Inflammatory macrophage treated with lipopolysaccharide for 4 hours (primary cell): ENCODE measurements at places on chromosomes 16 and 17.

- DNase-seq: peak; percentile 23
These were observed 4.9 kb upstream of the PHAF1 start for GRCh38 chr16:67104845-67105244.

DNA sequence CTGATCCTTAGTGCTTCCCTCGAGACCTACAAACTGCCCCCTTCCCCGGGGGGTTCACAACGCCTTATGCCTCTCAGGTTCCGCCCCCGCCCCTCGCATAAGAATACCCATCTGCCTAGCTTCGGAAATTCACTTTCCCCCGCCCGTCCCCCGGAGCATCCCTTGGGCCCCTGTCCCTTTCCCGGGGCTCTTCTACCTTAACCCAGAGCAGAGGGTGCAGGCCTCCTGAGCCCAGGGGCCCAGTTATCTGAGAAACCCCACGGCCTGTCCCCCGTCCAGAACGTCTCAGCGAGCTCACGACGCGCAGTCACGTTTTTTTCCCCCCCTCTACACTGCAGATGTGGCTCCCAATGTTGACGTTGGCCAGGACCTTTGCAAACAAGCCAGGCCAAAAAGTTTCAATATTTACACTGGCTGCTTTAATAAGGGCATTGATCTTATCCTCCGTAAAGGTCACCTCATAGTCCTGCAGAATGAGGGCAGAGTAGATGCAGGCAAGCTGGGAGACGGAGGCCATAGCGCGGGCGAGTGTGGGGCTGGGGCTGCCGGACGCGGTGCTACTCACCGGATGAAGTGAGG lies 1.4 kb upstream of the NBR1 start:
- peak; percentile 6 for DNase-seq

- DNase-seq: peak; percentile 44
These were observed 5.9 kb upstream of the AATK start for GRCh38 chr17:81171941-81172340.

DNA sequence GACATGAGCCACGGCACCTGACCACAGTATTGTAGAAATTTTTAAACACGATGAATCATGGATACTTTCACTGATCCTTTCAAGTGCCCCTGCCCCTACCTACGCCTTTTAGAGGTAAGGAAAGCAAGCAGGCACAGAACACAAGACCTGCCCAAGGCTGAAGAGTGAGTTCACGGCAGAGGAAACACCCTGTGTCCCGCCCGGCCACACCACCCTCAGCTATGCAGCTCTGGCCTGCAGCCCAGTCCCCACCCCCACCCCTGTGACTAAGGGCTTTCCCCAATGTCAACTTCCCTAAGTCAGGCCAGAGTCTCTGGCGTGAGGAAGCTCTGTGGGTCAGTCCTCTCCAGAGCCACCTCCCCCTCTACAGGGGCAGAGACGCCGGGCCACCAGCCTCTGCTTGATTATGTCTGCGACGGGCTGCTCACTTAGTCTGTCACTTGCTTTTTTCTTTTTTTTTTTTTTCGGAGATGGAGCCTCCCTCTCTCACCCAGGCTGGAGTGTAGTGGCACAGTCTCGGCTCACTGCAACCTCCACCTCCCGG lies 8.4 kb downstream of the SLC16A5 start:
- peak; percentile 92 for DNase-seq

- no peak for DNase-seq
These were observed 164.8 kb upstream of the FOXF1 start for GRCh38 chr16:86345516-86345915.

DNA sequence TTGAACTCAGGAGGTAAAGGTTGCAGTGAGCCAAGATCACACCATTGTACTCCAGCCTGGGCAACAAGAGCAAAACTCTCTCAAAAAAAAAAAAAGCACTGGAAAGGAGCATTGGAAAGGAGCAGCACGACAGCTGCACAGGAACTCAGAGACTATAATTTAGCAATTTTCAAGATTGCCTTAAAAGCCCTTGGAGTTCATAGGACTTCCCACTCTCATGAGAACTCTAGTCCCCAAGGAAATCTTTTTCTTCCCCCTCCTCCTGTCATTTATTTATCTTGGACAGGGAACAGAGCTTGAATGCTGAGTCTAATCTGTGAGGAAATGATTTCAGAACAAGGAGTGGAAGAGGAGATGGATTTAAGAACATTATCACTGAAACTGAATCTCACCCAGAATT lies 69.0 kb downstream of the PLXDC1 start:
- no peak for DNase-seq

DNA sequence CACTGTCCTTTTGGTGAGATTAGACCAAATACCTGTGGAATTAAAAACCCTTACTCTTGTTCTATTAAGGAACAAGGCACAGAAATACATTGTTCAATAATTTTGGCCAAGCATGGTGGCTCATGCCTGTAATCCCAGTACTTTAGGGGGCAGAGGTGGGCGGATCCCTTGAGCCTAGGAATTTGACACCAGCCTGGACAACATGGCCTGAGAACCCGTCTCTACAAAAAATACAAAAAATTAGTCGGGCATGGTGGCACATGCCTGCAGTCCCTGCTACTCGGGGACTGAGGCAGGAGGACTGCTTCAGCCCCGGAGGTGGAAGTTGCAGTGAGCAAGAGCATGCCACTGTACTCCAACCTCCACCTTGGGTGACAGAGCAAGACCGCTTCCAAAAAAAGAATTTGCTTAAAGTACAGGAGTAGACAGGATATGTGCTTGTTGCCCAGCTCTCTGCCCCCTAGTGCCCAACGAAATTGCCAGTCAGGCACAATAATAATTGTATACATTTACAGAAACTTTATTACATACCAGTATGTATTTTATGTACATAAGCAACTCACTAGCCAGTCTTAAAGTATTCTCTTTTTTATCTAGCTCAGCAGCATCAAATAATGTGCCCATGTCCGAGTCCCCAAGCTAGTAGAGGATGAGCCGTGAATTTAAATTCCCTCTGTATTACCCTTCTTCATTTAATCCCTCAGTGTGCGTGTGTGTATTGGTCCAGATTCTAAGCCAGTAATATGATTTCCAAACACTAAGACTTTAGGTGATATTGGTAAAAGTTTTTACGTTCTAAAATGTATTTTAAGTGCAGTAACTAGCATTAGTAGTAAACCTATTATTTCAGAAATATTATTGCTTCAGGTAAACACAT lies 1.4 kb downstream of the THUMPD1 start:
- peak; percentile 11 for DNase-seq

- DNase-seq: no peak
These were observed 25.1 kb downstream of the CASKIN2 start for GRCh38 chr17:75490173-75490743.

GRCh38 chr16:74603848-74604247 lies 3.1 kb downstream of the GLG1 start:
- DNase-seq: no peak

GRCh38 chr17:48357779-48358602 lies 72.0 kb downstream of the SKAP1 start:
- no peak for DNase-seq

GRCh38 chr16:58329135-58329534 lies 34.3 kb upstream of the PRSS54 start:
- no peak for DNase-seq

DNA sequence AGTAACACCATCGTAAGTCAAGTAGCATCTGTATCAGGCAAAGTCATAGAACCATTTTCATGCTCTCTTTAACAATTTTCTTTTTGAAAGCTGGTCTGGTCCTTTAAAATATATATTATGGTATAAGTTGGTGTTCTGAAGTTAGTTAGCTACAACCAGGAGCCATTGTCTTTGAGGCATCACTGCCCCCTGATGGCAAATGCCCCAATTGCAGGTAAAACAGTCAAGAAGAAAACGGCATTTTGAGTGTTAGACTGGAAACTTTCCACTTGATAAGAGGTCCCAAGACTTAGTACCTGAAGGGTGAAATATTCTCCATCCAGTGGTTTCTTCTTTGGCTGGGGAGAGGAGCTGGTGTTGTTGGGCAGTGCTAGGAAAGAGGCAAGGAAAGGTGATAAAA lies 14.1 kb downstream of the TP53 start:
- DNase-seq: peak; percentile 53
